ENCODE measurements at places on chromosomes 16 and 17. TPM values are rescaled to one million over a fixed set of nuclear protein-coding genes. Genes with fewer than 3 reads are reported as not detected.

- no peak for DNase-seq
Measured at GRCh38 chr17:69497161-69497560, 82.7 kb downstream of the MAP2K6 start.

ARRB2 gene
- 25.4 TPM for total RNA-seq

RFNG gene
- 32.4 TPM for total RNA-seq

DNA sequence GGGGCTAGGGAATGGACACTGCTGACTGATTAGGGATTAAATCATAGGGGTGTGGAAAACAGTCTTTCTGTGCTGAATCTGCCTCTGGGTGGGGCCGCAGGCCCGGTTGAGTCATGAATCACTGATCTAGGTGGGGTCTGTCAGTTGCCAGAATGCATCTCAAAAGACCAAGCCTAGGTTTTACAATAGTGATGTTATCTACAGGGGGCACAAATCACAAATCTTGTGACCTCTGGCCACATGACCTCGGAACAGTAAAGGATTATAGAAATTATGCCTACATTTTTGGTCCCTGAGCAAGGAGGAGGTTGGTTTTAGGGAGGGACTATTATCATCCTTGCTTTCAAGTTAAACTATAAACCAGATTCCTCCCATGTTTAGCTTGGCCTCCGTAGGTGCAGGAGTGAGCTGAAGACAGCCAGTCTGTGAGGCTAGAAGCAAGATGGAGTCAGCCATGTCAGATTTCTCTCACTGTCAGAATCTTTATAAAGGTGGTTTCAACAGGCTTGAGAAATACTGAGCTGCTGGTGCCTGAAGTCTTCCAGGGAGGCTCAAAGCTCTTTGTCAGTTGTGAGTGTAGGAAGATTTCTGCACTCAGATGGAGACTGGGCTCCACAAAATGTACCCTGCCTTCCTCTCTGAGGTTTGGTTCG is 12.9 kb downstream of the GNGT2 start:
- no peak for DNase-seq

GRCh38 chr16:15484662-15485061 is 50.3 kb downstream of the BMERB1 start:
- no peak for DNase-seq

GRCh38 chr17:36816214-36816906 is 120.9 kb upstream of the LHX1 start:
- DNase-seq = no peak

SLC5A11 gene
- total RNA-seq = not detected

DNA sequence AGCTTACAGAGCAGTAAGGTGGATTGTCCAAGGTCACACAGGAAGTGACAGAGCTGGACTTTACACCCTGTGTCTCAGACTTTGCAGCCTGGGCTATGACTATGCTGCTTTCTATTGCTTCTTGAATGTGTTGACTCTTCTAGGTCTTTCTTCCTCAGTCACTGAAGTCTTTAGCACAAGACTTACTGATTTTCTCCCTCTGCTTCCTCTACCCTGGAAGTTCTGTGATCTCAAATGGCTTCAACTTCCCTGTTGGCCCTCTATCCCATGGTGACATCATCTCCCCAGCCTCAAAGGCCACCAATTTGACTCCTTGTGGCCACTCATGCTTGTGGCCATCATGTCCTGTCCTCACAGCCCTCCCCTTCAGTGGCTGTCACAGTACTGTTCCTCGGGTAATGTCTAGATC is 181.3 kb downstream of the HS3ST3A1 start:
- DNase-seq = no peak

GNGT2 gene
- total RNA-seq = not detected

- DNase-seq = no peak
Measured at GRCh38 chr16:80659865-80660264, 119.1 kb downstream of the DYNLRB2 start.

DNA sequence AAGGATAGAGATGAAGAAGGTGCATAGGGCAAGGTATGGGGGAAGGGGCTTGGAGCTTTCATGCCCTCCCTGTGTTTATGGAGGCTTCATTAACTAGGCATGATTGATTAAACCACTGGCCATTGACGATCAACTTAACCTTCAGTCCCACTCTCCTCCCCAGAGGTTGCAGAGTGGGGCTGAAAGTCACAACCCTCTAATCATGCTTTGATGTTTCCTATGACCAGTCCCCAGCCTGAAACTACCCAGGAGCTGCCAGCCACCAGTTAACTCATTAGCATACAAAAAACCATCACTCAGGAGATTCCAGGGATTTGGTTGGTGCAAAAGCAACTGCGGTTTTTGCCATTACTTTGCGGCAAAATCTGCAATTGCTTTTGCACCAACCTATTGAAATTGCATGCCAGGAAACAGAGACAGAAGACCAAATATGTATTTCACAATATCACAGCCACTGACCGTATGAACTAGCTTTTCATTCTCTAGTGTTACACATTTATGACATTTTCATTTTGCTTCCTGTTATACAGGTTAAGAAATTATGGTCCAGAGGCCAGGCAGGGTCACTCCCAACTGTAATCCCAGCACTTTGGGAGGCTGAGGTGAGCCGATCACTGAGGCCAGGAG is 5.4 kb downstream of the GFOD2 start:
- no peak for DNase-seq

DNA sequence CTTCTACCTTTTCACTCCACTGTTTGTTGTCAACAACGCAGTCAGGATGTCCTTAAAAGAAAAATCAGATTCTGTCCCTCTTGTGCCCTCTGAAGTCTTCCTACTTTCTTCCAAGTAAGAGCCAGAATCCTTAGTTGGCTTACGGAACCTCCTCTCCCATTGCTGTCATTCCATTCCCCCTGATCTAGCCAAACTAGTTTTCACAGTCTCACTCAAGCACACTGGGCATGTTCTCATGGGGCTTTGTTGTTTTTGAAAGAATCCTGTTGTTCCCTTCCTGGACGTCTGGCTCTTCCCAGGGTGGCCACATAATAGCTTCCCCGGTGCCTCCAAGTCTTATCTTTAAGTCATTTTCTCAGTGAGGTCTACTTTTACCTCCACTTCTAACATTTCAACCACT is 158.6 kb upstream of the ELAC2 start:
- DNase-seq = no peak

KRT33B gene
- total RNA-seq = not detected

- no peak for DNase-seq
Measured at GRCh38 chr16:81723098-81723723, 55.9 kb upstream of the PLCG2 start.

CHST5 gene
- total RNA-seq = not detected

GRCh38 chr17:7215652-7216180 is 3.9 kb downstream of the DLG4 start:
- DNase-seq = no peak

DNA sequence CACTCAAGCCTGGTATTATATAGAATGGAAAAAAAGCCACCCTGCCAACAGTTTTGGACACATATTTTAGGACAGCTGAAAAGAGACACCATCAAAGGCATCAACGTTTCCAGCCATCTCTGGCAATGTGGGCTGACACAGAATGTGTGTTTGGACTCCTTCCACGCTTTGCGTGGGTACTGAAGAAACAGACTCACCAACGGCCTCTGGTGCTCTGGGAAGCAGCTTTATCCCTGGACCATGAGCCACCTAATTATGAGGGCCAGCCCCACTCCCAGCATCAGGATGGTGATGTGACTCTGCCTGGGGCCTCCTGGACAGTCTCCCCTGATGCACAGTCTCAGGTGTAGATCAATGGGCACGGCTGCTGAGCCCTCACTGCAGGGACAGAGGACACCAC is 27.9 kb downstream of the CCDC57 start:
- no peak for DNase-seq

DNA sequence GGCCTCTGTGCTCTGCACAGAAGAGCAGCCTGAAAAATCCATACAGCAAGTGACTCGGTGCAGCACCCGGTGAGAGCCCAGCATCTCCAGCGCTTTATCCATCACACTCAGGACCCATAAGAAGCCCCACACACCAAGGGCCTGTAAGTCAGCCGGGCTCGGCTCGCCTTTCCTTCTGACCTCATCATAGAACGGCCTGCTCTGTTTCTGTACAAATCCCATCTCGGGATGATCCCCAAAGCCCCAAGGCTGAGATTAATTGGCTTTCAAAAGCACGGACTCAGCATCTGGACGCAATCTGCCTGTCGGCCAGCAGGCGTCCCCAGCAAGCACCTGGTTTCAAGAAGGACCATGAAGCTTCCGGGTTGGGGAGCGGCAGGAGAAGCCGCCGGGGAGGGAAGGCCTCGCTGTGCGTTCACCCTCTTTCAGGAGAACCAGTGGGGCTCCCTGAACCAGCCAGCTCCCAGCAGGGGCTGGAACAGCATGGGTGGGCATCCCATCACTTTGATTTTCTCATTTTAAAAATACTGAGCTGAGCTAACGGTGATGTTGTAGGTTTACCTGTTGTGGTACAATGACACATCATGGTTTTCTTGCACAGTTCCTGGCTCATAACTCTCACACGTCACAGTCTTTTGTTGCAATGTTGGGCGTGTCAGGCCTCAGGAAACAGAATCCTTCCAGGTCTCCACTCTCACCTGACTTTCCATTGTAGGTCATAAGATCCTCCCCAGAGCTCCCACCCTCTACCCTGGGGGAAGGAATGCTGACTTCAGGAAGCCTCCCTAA is 6.7 kb downstream of the CCDC57 start:
- DNase-seq = peak; percentile 94

- DNase-seq = no peak
Measured at GRCh38 chr16:72932050-72932449, 115.9 kb downstream of the ZFHX3 start.

DNA sequence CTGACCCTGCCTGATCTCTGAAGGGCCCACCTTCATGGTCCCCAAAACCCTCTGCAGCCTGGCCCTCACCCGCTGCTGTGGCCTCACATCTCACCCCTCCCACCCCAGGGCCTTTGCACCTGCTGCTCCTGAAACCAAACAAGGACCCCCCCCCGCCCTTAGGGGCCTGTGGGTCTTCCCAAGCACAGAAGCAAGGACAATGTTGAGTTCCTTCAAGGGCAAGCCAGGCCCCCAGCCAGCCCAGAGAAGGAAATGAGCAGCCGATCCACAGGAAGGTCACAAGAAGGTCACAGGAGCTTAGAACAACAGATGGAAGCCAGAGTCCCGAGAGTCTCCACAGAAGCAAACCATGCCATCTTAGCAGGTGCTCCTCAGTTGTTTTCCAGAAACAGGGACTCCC is 493 bp upstream of the PDE6G start:
- no peak for DNase-seq

GRCh38 chr16:79139799-79140198 is 460.7 kb downstream of the MAF start:
- no peak for DNase-seq

GRCh38 chr17:6496116-6496481 is 51.8 kb downstream of the PIMREG start:
- no peak for DNase-seq

Measured in esophagus muscularis mucosa (tissue), 4 donors.